ENCODE measurements at places on chromosomes 6 and 20.

DNA sequence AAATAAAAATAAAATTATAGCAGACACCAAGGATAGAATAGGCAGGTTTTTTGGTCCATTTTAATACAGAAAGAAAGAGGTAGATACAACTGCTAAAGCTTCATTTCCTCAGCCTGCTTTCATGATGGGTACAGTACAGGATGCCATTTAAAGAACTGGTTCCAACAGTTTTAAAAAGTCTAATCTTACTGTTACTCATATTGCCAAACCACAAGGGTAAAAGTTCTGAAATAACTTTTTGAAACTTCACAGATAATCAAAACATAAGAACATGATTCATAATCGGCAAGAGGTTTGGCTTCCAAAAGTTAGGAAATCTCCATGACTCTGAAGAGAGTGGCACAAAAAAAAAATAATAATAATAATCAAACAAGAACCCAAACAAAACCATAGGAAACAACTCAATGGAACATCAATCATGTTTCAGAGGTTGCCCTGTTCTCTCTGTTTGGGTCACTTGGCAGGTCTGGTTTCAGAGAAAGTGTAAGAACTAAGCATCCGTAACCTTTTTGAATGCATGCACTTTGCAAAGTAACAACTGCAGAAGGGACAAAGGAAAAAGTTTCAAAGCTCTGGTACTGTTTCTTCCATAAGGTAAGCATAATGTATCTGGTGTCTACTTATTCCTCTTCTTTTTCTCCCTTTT, 79.7 kb downstream of the SMLR1 start:
- no peak for DNase-seq

DNA sequence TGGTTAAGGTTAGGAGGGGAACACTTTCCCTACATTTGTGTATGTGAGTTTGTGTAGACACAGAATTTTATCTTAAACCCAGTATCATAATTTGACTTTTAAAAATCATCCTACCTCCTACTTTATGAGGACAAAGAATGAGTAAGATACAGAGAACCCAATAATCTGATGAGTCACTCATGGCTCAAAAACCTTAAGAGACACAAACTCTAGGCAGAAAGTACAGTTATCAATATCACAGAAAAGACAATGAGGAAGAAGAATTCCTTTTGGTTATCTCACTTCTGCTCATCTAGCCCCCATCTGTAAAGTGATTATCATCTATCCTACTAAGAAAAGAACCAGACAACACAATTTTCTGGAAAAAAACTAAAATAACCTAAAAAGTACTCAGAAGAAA, 87.7 kb downstream of the EPB41L2 start:
- no peak for DNase-seq

GRCh38 chr6:106692112-106692818, 62.9 kb downstream of the QRSL1 start:
- no peak for DNase-seq

DNA sequence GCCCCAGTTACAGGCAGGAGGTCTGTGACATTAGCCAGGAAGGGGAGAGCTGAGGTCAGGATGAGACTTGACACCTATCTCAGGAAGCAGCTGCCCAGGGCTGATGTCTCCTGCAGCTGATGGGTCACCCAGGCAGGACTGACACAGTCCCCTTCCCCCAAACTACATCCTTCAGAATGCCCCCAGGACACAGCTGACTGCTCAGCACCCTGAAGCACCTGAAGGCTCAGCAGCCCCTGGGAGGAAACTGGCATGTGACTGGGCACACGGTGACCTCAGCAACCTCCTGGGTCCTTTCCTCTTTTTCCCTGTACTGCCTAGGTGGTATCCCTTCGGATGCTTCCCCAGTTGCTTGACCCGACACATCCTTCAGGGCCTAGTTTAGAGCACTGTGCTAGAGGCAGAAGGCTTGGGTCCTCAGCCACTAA, 1.9 kb downstream of the SDC4 start:
- no peak for DNase-seq

GRCh38 chr20:47951521-47951971, 166.3 kb upstream of the SULF2 start:
- no peak for DNase-seq

DNA sequence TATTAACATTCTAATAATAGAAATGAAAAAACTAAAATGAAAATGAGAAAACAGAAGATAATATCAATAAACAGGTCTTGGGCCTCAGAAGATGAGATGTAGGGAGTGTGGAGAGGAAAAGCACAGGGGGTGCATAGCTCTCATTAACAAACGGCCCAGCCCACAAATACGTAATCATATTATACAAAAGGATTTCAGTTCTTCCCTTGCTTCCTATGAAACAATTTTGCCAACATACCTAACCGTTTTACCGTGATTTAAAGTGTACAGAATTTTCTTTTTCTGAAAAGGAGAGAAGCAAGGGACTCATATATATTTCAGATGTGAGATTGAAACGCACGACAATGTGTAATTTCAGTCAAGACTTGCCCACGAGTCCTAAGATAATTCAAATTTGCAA, 136.0 kb downstream of the HFE start:
- DNase-seq: no peak

- no peak for DNase-seq
Measured at GRCh38 chr6:88666901-88667300, 296.5 kb downstream of the RNGTT start.

DNA sequence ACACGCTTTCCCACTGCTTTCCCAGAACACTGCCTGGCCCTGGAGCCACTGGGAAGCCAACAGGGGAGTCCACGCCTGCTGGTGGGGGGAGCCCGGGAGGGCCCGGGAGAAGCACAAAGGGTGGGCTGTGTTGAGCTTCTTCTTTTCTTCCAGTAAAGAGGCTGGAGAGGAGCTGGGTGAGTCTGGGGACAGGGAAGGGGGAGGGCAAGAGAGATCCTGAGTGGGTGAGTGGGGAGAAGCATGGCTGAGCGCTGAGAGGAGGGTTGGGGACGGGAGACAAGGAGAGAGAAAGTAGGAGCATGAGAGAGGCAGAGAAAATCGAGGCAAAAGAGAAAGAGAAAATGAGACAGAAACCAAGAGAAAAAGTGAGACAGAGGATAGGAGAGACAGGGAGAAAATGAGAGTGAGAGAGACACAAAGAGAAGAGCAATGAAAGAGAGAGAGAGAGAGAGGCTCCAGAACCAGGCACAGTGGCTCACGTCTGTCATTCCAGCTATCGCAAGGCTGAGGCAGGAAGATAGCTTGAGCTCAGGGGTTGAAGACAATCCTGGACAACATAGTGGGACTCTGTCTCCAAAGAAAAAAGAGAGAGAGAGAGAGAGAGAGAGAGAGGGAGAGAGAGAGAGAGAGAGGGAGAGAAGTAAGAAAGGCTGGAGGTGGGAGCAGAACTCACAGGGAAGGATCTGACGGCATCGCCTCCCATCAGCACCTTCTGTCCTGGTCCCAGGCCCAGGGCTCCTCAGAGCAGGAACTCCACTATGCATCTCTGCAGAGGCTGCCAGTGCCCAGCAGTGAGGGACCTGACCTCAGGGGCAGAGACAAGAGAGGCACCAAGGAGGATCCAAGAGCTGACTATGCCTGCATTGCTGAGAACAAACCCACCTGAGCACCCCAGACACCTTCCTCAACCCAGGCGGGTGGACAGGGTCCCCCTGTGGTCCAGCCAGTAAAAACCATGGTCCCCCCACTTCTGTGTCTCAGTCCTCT, 2.0 kb downstream of the LST1 start:
- DNase-seq: no peak

DNA sequence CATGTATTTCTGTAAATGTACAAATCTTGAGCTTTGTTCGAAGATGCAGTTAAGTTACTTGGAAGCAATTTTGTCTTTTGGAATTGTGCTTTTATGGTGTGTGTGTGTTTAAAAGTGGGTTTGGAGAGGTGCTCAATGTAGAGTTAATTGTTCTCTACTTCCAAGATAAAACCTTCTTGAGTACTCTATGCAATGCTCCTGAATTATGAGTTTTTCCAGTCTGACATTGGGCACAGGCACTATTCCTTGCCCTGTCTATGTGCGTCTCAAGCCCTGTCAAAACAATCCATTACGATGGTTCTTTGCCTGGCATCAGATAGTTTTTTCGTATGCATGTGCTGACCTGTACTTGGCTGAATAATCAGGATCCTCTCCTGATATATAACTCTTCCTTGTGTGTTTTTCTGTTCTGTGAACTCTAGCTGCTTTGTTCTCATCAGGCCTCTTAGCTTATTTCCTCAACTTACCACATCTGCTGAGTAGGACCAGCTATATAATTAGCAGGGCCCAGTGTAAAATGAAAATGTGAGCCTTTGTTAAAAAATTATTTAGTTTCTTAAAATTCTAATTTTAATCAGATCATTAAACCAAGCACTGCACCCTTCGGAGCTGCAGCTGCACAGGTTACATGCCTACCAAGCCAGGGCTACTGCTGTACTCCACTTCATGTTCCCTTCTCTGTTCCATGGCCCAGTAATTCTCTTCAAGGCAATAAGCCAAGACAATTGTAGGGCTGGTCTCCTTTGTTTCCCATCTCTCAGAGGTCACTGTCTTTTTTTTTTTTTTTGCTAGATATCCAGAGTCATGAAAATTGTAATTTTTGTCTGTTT, 160.1 kb downstream of the ZFAND3 start:
- DNase-seq: no peak

GRCh38 chr6:81727876-81728517, 24.5 kb downstream of the TENT5A start:
- DNase-seq: no peak

DNA sequence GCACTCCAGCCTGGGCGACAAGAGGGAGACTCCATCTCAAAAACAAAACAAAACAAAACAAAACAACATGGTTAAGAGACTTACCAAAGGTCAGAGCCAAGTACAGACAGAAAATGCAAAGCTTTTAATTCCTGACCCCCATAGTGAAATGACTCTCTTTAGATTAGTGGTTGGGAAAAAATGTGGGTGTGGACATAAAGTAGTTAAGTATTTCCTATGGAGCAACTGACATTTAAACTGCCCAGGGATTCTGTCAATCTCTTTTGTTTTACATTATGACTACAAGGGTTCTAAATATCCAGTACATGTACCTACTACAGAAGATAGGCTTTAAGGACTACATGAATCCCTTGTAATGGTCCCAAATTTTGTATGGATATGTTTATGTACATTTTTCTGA, 75.1 kb downstream of the IRAK1BP1 start:
- DNase-seq: no peak

DNA sequence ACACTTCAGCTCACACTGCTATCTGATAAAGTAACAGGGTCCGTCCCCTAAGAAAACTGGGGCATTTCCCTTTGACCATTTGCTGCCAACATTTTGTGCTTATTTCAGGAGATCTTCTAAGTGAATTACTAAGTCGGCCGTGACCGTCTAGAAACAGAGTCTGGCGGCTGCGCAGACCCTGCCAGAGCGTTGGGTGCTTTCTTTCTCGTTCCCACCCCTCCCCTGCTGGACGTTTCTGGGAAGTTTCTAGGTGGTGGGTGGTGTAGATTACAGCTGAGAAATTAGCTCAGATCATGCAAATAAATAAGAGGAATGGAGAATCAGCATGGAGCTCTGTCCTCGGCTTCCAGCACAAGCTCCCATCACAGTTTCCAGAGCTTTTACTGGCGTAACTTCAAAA, 128.1 kb downstream of the MYLK4 start:
- no peak for DNase-seq

Measured in NCI-H1930 (cell line).